Activated CD4-positive, alpha-beta T cell treated with anti-CD3 and anti-CD28 coated beads, Interleukin-10, Interleukin-2, amounts not matched to agents 100 ng/mL and 50 ng/mL, durations not matched to agents 16 hours and 8 hours (primary cell): ENCODE measurements at places on chromosomes 7 and 10.

- DNase-seq, result no peak
These were observed 662.6 kb upstream of the IGFBP3 start for GRCh38 chr7:46583656-46584055.

DNA sequence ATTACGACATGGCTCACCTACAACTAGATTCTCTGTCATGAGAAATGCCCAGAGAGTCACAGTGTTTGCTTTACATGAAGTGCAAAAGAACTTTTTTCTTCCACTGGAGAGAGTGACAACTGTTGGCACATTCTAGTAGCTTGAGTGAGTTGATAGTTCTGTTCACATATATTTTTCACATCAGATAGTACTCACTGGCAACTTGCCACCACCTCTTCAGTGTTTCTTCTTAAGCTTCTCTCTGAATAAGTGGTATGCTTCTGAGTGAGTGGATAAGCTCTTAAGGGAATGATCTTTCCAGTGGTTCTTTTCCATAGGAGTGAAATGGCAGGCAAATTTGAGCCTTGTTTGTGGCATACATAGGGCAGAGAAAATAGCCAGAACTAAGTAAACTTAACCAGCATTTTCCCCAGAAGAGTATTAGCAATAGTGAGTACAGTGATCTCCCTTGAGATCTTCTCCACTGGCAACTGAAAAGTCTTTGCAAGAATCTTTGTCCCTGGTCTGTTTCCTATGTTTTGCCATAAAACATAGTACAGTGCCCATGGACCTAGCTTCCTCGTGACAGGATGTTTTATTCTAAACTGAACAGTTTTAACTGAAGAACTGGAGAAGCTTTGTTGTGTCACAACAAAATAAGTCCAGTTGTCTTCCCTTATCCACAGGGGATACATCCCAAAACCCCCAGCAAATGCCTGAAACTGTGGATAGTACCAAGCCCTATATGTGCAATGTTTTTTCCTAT is 125.4 kb upstream of the CDK13 start:
- DNase-seq, result no peak

GRCh38 chr7:151917791-151918509 is 38.3 kb upstream of the GALNTL5 start:
- DNase-seq, result no peak

DNA sequence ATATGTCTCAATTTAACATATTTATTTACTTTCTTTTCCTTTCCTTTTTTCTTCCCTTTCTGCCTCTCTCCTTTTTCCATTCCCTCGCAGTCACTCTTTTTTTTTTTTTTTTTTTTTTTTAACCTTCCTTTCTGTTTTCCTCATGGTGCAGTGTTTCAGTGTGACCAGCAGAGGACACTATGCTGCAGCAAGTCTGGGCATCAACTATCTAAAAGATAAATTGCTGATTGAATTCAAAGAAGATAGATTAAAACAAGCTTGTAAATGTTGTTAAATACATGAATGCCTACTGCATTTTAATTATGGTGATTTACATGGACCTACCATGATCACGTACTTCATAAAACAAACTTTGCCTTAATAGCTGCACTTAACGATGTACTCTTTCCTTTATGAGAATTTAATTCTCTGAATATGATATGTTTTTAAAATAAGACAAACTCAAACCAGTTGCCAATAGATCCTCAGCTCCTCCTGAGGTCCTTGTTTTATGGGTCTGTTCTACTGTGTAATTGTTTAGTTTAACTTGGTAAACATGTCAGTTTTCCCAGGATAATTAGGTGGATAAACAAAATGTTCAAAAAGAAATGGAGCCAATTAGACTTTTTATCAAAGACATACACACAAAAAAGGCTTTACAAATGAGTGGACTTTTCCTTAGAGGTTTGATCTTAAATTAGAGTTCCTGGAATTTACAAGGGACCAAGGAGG is 101.0 kb upstream of the AGR3 start:
- peak; percentile 61 for DNase-seq

DNA sequence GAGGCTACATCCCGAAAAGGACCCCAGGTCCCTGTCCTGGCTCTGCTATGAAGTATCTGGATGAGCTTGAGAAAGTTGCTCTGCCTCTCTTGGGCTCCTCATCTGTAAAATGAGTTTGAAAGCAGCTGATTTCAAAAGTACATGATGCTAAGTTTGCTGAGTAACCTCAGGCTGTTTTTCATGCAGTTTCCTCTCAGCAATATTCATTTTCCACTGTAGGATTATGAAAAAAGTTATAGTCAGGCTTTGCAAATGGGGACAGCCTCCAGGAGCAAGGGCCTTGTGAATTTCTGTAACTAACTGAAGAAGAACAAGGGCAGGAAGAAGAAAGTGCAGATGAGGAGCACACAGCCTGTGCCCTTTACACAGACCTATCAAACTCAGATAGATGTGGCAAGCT is 167.3 kb upstream of the KMT2E start:
- no peak for DNase-seq

GRCh38 chr10:63586043-63586442 is 64.8 kb downstream of the REEP3 start:
- DNase-seq, result no peak

DNA sequence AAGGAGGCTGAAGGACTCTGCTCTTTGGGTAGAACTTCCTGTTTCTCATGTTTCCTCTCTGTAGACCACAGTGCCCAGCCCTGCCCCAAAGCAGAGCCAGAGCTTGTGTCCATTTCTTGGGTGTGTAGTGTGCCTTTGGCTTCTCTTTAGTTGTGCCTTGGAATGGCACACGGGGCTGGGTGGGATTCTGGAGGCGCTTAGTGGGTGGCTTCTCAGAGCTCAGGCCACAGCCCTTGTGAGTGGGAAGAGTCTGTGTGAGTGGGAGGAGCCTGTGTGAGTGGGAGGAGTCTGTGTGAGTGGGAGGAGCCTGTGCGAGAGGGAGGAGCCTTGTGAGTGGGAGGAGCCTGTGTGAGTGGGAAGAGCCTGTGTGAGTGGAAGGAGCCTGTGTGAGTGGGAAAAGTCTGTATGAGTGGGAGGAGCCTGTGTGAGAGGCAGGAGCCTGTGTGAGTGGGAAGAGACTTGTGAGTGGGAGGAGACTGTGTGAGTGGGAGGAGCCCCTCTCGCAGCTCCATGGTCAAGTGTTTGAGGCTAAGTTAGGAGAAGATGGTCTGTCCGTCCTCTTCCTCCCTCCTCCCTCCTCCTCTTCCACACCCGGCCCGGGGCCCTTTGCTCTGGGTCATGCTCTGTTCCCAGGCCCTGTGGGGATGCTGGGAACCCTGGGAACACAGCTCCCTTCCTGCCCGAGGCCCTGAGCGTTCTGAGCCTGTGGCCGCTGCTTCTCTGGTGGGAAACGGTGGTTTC is 153.0 kb downstream of the GRK5 start:
- DNase-seq, result no peak

DNA sequence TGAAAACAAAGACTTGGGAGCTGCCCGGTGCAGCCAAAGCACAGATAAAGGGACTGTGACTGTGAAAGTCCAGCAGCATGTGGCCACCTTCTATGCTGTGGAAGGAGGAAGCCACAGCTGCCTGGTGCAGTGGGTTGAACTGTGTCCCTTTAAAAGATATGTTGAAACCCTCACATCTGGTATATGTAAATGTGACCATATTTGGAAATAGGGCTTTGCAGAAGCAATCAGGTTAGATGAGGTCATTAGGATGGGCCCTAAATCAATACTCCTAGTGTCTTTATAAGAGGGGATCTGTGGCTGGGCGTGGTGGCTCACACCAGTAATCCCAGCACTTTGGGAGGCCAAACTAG is 136.9 kb downstream of the GLI3 start:
- no peak for DNase-seq

DNA sequence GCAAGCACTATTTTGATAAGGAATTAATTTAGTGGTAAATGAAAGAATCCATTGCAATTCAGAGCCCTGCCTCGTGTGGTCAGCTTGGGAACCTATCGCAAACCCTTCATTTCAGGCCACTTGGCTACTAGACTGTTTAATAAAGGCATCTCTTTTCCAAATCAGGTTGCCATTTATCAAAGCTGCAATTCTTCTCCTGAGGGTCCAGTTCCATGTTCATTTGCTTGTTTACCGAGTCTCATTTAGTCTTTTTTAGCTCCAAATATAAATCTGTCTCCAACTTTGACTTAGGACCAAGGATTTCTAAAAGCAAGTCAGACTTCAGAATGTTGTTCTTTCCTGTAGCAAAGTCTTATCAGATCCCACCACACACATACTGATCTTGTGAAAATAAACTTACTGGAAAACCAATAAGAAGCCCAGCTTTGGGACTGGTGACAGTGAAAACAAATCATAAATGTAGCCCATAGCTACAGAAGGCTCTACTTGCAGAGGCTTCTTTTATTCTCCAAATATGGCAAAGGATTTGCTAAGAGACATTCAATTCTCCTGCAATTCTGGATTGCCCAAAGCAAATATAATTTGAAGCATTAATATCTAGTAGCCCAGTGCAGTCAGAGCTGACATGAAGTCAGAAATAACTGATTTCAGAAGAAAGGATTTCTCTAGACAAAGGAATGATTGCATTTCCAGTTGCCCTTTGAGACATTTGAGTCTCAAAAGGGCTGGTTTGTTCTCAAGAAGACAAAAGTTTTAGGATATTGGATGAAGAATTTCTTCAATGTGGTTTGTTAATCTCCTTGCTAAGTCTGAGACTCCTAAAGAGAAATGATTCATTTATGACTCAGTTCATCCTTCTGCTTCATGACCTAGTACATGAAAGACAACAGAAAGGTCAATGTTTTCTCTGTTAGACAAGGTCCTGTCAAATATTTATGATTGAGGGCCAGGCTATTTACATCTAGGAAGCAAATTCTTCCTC is 28.0 kb downstream of the PPP1R3C start:
- peak; percentile 3 for DNase-seq

DNA sequence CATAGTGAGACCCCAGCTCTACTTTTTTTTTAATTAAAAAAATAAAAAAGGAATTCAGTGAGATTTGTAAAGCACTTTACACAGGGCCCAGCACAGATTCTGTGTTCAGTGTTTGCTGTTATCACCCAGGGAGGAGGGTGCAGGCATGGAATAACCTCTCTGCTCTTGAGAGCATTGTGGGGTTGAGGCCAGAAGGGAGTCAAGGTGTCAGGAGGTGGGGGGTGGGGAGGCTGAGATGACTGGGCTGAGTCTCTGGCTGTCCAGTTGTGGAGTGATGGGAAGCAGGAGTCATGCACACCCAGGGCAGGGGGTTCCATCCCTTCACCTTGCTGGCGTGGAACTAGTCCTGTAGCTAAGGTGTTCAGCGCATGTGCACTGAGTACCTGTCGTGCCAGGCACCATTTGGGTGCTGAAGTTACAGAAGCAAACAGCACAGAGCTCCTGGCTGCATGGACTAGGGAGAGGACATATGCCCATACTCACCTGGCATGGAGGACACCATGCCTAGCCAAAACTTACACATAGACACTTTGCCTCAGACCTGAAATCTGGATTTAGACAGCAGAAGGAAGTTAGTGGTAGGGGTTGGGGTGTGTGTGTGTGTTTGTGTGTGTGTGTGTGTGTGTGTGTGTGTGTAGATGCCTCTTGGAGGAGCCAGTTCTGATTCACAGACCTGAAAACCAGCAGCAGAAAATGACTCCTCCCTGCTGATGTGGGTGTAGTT is 69.2 kb upstream of the LRRC4 start:
- DNase-seq, result no peak

- DNase-seq, result no peak
These were observed 8.8 kb downstream of the LIMK1 start for GRCh38 chr7:74092321-74092963.

GRCh38 chr7:47813620-47814260 is 134.5 kb downstream of the PKD1L1 start:
- DNase-seq, result no peak

DNA sequence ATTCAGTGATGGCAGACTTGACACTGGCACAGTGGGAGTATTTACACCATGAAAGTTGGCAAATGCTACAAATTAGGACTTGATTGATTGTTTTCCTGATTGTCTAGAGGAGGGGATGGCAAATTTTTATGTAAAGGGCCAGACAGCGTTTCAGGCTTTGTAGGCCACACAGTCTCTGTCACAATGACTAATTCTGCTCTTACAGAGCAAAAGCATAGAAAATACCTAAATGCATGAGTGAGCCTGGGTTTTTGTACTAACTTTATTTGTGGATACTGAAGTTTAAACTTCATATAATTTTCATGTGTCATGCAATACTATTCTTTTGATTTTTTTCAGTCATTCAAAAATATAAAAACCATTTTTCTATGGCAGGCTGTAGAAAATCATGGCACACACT is 9.0 kb upstream of the ARMS2 start:
- DNase-seq, result no peak

DNA sequence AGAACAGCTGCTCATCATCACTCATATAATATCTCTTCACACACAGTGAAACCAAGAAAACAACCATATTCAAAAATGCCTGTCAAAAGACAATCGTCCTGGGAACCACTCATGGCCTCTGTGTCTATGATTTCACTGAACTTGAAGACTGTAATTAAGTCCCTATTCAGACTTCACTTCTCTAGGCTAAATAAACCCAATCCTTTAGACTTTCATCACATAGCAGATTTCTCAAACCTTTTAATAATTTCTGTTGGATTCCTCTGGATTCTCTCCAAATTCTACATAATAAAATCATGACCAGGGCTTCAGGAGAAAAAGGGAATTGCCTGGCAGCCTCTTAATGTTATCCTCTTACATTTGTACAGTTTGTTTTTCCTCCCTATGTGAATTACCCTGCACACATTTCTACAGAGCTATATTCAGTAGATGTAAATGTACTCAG is 201.1 kb downstream of the LRRN3 start:
- DNase-seq, result no peak

DNA sequence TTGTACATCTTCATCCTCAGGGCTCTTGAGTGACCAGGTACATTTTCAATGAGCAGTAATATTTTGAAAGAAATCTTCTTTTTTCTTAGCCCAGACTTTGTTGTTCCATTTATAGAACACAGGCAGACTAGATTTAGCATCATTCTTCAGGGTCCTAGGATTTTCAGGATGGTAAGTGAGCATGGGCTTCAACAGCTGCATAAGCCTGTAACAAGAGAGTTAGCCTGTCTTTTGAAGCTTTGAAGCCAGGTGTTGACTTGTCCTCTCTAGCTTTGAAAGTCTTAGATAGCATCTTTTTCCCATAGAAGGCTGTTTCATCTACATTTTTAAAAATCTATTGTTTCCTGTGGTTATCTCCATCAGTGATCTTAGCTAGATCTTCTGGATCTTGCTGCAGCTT is 4.5 kb upstream of the NDUFA5 start:
- DNase-seq, result no peak
